Neural cell (in vitro differentiated cells): ENCODE measurements at places on chromosomes 12 and 14. TPM values are rescaled to one million over a fixed set of nuclear protein-coding genes. Genes with fewer than 3 reads are reported as not detected.

Gene EMP1
- 0.22 and 0.33 TPM in 2 replicates for polyA plus RNA-seq

Gene MOAP1
- 224 and 225 TPM in 2 replicates for polyA plus RNA-seq

Gene PPP1R1A
- 28.9 and 29.6 TPM in 2 replicates for polyA plus RNA-seq

Gene KCNH3
- polyA plus RNA-seq = 0.63 and 3.0 TPM in 2 replicates

Gene DNAI7
- polyA plus RNA-seq = 0.58 and 1.3 TPM in 2 replicates

Gene PTGDR
- polyA plus RNA-seq = 0.10 TPM in 1 of 2 replicates, not detected in the other

Gene GPN3
- polyA plus RNA-seq = 15.5 and 23.8 TPM in 2 replicates

Gene CELA1
- polyA plus RNA-seq = not detected in 2 replicates

Gene RGS6
- polyA plus RNA-seq = 2.1 and 7.3 TPM in 2 replicates

Gene ZNF664
- 146 and 152 TPM in 2 replicates for polyA plus RNA-seq
